H1 (cell line): ENCODE measurements at places on chromosomes 1 and 21.

DNA sequence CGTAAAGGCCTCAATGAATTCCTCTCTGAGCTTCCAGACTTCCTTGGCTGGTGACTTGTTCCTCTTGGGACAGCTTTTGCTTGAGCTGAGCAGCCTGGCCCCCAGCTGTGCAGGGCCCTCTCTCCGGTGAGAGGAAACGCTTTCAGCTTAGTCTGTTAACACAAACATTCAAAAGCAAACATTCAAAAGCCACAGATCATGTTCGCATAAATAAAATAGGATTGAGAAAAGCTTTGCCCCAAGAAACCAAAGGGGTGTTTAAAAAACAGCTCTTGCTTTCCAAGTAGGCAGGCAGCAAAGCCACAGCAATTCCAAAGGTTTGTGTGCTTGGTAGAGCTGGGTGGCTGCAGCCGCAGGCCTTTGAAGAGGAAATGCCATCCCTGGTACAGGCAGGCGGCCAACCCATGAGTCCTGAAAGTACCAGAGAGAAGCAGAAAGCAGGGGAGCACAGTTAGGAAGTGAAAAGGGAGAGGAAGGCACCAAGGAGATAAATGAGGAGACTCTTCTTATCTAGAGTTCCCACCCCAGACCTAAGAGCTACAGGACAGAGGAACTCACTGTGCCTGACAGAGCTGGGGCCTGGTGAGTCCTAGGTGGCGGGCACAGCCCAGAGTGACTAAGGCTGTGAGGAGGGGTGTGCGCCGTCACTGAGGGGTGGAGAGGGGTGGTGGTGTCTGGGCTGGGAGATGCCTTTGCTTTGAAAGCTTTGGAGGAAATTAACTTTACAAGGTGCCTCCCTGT, 48.4 kb downstream of the CCN1 start:
- DNase-seq, result no peak

DNA sequence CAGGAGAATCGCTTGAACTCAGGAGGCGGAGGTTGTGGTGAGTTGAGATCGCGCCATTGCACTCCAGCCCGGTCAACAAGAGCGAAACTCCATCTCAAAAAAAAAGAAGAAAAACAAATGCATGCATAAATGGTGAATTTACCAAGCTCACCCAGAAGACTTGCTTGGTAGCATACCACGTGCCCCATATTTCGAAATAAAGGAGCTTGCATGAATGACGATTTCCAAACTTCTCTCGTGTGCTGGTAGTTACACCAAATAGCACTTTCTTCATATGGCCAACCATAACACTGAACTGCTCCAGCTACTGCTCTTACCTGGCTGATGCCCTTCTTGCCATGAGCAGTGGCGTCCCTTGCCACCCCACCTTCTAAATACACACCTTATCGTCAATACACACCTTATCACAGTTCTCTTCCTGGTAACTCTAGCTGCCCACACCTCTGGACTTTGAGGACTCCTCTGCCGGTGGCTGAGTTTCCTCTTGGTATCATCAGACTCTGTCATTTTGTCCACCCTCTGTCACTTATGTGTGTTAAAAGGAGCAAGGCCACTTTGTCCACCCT, 2.8 kb downstream of the DOP1B start:
- no peak for DNase-seq

DNA sequence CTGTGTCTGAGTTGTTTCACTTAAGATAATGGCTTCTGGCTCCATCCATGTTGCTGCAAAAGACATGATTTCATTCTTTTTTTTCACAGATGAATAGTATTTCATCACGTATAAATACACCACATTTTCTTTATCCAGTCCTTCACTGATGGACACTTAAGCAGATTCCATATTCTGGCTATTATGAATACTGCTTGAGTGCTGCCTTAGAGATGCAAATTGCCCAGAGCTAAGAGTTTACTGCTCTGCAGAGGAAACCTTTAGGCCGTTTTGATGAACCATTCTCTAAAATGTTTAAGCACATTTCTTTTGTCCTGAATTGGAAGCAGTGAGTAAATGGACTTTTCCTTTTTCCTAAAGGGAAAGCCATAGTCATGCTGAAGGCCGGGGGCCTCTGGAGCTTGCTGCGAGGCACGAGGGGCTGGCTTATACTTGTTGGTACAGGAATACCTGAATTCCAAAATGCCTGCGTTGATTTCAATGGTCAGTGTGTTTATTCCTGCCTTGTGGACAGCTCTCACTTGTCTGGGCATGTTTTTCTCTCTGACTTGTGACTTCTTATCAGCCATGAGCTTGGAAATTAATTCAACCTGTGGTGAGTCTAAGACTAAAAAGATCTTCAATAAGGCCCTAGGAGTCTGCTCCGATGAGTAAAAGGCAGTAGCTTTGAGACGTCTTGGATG, 201.0 kb upstream of the MAP1LC3C start:
- DNase-seq, result no peak

GRCh38 chr1:223616586-223616985, 48.9 kb downstream of the CAPN8 start:
- DNase-seq, result no peak

GRCh38 chr1:206797534-206798383, 25.5 kb upstream of the IL10 start:
- peak; percentile 25 for DNase-seq
